ENCODE measurements at places on chromosomes 11 and 22.

DNA sequence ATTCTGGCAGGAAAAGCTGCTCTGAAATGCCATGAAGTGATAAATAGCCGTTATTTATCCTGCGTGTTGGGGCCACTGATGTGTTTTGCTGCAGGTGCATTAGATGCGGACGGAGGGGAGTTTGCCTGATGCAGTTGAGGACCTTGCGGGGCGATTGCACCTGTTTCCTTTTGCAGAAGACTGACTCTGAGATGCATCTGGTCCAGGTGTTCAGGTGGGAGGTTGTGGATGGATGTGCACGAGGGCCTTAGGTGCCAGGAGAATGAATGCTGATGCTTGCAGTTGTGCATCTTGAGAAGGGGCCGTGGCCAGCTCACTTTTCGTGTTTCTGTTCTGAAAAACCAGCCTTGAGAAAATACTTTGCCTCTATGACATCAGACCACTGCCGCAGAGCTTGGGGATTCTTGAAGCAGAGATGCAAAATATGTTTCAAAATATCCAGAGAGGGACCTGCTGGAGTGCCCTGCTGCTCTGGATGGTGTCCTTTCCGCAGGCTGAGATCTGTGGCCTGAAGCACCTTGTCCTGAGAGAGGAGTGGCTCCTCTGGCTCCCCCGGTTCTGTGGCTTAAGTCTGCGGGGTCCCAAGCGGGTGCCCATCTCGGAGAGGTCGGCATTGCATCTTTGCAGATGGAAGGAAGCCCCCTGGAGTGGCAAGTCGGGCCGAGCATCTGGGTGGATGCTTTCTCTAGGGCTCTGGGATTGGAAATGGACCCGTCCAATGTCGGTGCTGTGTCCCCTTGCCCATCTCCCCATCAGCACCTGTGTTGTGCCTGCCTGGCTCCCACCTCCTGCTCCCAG lies 1031.1 kb downstream of the TBC1D22A start:
- DNase-seq = no peak

GRCh38 chr11:63563201-63564055 lies at the start of gene PLAAT2:
TSS of gene PLAAT2 (minus strand) at chr11:63563379. CDS start at chr11:63563324, 55 bp downstream.
- DNase-seq = no peak

DNA sequence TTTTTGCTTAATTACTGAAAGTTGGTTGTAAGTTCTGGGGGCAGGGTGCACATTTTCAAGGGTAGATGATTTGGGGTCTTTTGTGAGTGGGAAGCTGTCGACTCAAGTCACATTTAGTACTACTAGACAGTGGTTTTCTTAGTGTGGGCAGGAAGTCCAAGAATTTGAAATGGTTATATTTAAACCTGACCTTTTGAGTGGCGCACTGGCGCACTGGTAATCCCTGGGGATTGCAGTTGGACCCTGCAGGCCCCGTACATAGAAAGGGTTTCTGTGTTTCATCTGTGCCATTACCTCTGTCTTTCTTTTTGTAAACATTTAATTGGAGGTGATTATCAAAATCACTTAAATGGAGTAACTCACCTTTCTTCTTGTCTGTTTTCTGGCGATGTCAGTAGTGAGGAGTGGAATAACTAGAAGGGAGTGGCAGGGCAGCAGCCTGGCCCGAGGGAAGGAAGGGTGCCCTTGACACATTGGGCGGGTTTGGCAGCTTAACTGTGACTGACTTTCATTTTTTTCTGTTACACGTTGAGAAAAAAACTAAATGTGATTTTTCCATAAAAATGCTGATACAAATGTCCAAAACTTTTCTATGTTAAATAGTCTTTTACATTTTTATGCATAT lies 101.8 kb upstream of the GAL start:
- no peak for DNase-seq

- DNase-seq = no peak
Observed at GRCh38 chr11:15117751-15118150, 3.0 kb downstream of the INSC start.

GRCh38 chr11:110710628-110711381 lies 1.4 kb downstream of the ARHGAP20 start:
- DNase-seq = no peak

DNA sequence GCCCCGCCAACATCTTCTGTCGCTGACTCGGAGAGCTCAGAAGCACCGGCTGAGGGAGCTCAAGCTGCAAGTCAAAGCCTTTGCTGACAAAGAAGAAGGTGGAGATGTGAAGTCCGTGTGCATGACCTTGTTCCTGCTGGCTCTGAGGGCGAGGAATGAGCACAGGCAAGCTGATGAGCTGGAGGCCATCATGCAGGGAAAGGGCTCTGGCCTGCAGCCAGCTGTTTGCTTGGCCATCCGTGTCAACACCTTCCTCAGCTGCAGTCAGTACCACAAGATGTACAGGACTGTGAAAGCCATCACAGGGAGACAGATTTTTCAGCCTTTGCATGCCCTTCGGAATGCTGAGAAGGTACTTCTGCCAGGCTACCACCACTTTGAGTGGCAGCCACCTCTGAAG lies 6.7 kb downstream of the RAG1 start:
- no peak for DNase-seq

DNA sequence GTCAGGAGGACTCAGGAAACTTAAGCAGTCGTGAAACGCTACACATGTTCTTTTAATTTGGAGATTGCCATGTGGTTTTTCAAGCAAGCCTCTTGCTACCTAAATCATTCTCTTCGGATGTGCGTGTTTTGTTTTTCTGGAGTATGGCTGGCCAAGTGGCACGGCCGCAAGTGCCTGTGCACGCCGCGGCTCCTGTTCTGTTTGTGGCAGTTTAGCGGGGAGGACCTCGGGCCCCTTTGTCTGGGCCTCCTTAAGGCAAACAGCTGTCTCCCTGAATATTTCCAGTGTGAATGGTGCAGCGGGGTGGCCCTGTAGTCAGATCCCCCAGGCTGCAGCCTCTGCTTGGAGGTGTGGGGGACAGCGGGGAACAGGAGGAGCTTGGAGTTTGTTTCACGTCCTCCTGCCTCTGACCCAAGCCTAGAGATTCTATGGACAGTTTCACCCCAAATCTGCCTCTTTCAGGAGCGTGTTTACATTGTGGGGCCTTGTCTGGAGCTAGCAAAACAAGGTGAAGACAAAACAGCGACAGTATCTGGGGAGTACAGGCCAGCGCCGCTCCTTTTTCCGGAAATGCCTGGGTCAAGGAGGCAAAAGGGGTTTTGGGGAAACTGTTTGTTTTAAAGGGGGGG lies 1.3 kb downstream of the LRP5 start:
- DNase-seq = no peak

DNA sequence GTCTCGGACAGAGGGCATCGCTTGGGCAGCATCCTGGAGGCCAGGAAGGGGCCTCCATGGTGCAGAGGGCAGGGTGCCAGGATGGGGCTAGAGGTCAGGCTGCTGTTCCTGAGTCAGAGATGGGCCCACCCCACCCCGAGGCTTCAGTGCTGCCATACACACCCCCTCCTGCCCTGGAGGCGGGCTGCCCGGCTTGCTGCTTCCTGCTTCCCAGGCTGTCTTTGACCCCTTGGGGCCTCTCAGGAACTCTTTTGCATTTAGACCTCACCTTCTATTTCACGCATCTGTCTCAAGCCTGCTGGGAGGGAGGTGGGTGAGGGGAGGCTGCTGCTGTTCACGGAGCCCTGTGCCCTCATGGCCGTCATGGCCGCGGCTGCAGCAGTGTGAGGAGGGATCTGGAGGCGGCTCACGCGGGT lies 6.6 kb upstream of the GRAMD4 start:
- DNase-seq = no peak

GRCh38 chr11:105838668-105839384 lies 183.2 kb downstream of the MSANTD4 start:
- no peak for DNase-seq

DNA sequence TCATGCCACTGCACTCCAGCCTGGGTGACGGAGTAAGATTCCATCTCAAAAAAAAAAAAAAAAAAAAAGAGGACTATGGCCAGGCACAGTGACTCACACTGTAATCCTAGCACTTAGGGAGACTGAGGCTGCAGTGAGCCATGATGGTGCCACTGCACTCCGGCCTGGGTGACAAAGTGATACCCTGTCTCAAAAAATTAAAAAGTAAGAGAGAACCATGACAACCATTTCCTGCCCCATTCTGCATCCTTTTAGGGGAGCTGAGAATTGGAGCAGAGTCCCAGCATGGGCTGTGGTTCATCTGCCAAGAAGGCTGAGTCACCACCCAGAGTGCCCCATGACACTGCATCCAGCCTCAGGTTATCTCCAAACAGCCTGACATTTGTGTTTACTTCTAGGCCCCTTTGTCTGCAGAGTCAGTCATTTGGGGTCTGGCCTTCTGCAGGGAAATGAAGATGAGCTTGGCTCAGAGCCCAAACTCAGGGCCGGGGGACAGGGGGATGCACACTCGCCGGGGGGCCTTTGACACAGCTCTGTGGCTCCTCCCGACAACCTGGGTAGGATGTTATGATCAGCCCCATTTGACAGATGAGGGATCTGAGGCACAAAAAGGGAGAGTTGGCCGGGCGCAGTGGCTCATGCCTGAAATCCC lies 4.7 kb downstream of the CSDC2 start:
- peak; percentile 23 for DNase-seq

GRCh38 chr22:36433318-36434231 lies 45.8 kb upstream of the MYH9 start:
- no peak for DNase-seq

DNA sequence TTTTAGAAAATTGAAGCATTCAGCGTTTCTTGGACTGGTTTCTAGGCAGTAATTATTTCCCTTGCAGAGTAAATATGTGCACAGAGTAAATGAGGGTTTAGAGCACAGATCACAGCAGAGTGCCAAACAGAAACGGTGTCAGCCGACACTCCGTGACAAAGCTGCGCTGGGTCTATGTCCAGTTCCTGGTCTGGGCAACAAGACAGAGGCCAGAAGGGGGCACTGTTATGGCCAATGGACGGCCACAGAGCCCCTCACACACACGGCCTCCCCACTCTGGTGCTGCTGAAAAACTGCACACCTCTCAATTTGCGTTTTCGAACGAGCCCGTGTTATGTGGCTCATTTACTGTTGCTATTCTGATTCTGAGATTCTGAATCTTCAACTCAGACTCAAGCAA lies 180.7 kb downstream of the MPPED1 start:
- no peak for DNase-seq

DNA sequence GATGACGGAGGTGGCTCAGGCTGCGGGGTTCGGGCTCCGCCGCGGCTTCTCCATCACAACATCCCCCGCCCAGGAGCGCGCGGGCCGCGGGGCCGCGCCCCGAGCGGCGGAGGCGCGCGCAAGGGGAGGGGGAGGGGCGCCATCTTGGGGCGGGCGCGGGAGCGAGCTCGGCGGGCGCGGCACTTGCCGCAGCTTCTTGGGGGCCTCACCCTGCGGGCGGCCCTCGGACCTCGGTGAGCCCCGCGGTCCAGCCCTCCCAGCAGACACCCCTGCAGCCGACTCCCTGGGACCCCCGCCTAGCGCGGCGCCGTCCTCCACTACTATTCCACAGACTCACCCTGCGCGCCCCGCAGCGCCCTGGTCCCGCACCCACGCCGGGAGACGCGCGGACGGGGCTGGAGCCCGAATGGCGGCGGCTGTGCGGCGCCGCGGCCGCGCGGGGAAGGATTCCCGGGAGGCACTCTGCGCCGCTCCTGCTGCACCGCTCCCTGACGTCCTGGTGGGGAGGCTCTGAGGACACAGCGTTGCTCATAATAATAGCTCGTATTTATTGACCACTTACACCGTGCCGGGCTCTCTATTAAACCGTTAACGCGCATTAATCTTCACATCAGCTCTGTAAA lies at the start of gene APBB1:
Gene APBB1, minus strand, starts transcription at position 86 of the 623 bp plus-strand sequence. CDS start 7,747 bp downstream, outside the sequence.
- peak; percentile 33 for DNase-seq

GRCh38 chr11:114168691-114169090 lies 109.2 kb downstream of the ZBTB16 start:
- no peak for DNase-seq

GRCh38 chr22:32410459-32410858 lies 1.6 kb downstream of the RTCB start:
- DNase-seq = no peak

- no peak for DNase-seq
Observed at GRCh38 chr11:18468059-18468458, 12.4 kb downstream of the LDHAL6A start.

DNA sequence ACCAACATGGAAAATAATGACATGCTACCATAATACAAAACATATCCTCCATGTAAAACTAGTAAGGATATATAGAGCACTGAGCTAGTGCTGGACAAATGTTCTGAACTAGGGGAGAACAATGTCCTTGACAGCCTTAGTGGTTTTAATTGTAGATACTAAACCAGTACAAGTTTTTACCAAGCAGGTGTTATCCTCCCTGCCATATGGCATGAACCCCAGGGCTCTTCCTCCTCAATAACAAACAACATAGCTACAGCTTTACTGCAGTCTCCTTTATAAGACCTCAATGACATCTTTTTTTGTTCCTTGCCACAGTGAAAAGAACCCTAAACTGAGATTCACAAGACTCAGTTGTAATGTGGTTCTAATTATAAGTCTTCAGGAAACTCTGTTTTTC lies 70.2 kb upstream of the GDPD4 start:
- DNase-seq = no peak

- no peak for DNase-seq
Observed at GRCh38 chr11:120066738-120067437, 71.0 kb downstream of the TRIM29 start.

GRCh38 chr11:116333001-116333535 lies 439.7 kb downstream of the BUD13 start:
- no peak for DNase-seq

- DNase-seq = no peak
Observed at GRCh38 chr11:1130276-1131032, 27.3 kb upstream of the MUC5AC start.

GRCh38 chr22:37765498-37765897 lies 42.2 kb upstream of the GCAT start:
- DNase-seq = no peak

GRCh38 chr11:128400382-128401203 lies 186.8 kb downstream of the ETS1 start:
- DNase-seq = no peak

GRCh38 chr22:32080904-32081303 lies 37.8 kb downstream of the SLC5A1 start:
- no peak for DNase-seq

- DNase-seq = no peak
Observed at GRCh38 chr22:47351836-47352579, 589.6 kb downstream of the TBC1D22A start.

GRCh38 chr11:45886816-45887520 lies 1.5 kb downstream of the MAPK8IP1 start:
- no peak for DNase-seq

DNA sequence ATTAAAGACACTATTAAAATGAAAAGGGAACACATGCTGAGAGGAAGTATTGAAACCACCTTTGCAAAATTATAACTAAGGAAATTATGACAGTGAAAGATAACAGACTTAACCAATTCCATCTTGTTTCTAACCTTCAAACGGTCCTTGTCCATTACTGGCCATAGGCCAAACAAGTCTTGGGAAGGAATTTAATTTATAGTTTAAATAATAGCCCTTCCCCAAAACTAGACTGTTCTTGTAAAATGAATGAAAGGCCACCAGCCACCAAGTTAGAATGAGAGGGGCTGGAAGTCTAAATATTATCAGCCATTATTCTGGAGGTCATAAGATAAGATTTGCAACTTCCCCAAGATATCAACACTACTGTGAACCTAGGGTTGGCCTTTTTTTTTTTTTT lies 1.8 kb upstream of the TALDO1 start:
- no peak for DNase-seq

Measured in NK-92 treated with Interleukin-12 subunit alpha and Interleukin-12 subunit beta, amount 100 ng/mL, for 24 hours (cell line).